ENCODE measurements at places on chromosomes 7 and 10.
A peak's percentile ranks its signal among the peaks of the same experiment; 100 is the strongest.

- DNase-seq: no peak
These were observed 395.2 kb downstream of the TFEC start for GRCh38 chr7:115635376-115635775.

DNA sequence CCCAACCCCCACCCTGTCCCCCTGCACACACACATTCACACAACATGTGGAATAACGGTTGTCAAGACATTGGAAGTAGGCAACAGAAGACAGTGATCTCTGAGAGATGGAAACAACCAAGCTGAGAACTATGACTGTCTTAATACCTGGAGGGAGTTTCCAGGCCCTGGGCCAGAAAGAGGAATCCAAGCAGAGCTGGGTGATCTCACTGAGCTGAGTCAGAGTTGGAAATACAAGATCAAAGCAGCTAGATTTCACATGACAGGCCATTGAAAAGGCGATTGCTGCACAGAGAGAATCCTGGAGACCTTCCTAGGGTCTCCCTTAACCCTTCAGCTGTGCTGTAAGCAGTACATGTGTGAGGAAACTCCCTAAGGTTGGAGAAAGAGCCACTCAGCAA is 165.8 kb upstream of the PRSS1 start:
- DNase-seq: no peak

GRCh38 chr10:12728494-12728893 is 273.0 kb downstream of the CCDC3 start:
- DNase-seq: no peak

GRCh38 chr10:127415116-127415515 is 134.0 kb upstream of the NPS start:
- no peak for DNase-seq

GRCh38 chr10:85665078-85665477 is 701.5 kb downstream of the GRID1 start:
- DNase-seq: no peak

- no peak for DNase-seq
These were observed 170.0 kb downstream of the PTEN start for GRCh38 chr10:88033385-88033784.

DNA sequence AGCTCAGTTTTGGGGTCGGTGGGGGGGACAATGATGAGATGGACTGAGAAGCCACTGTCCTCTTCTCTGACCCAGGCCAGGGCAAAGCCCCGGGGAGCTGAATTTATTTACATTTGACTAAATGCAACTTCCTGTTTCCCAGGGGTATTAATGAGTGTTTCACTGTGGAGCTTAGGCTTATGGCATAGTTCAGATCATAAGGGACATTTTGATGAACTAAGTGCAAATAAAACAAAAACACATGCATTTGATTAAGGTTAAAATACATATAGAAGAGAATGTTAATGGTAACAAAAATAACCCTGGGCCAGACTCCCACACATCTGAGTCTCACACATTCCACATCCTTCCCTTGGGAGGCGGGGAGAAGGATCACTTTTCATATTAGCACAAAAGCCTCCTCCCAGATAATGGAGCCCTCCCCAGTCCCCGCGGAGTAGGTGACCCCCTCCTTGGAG is 320.6 kb downstream of the FRMD4A start:
- DNase-seq: no peak

GRCh38 chr10:11286261-11286852 is 268.7 kb downstream of the CELF2 start:
- DNase-seq: no peak

GRCh38 chr10:117216611-117217195 is 19.4 kb downstream of the KCNK18 start:
- DNase-seq: no peak

- no peak for DNase-seq
These were observed 102.3 kb downstream of the DYNC1I1 start for GRCh38 chr7:95874541-95875265.

- DNase-seq: no peak
These were observed 578.8 kb downstream of the NRG3 start for GRCh38 chr10:82453678-82454293.

GRCh38 chr10:103709341-103709920 is 145.9 kb downstream of the SH3PXD2A start:
- DNase-seq: no peak

- no peak for DNase-seq
These were observed 22.4 kb downstream of the DIP2C start for GRCh38 chr10:667096-667495.

- DNase-seq: no peak
These were observed 21.1 kb upstream of the EZH2 start for GRCh38 chr7:148905093-148905666.

DNA sequence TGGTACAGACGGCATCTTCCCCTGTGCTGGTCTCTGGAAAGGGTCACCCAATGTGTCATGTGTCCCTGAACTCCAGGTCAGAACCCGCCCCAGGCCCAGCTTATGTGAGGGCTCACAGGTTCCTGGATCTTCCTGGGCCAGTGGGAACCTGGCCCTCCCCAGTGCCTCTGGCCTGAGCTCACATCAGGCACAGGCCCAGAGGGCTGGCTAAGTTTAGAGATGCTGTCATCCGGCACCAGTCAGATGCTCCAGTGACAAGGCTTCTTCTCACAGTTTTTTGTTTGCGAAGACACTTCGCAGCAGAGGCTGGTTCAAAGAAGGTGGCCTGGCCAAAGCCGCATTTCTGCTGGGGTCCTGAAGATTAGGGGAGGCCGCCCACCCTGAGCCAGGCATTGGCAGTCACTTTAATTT is 11.8 kb downstream of the CAMK2B start:
- DNase-seq: no peak

DNA sequence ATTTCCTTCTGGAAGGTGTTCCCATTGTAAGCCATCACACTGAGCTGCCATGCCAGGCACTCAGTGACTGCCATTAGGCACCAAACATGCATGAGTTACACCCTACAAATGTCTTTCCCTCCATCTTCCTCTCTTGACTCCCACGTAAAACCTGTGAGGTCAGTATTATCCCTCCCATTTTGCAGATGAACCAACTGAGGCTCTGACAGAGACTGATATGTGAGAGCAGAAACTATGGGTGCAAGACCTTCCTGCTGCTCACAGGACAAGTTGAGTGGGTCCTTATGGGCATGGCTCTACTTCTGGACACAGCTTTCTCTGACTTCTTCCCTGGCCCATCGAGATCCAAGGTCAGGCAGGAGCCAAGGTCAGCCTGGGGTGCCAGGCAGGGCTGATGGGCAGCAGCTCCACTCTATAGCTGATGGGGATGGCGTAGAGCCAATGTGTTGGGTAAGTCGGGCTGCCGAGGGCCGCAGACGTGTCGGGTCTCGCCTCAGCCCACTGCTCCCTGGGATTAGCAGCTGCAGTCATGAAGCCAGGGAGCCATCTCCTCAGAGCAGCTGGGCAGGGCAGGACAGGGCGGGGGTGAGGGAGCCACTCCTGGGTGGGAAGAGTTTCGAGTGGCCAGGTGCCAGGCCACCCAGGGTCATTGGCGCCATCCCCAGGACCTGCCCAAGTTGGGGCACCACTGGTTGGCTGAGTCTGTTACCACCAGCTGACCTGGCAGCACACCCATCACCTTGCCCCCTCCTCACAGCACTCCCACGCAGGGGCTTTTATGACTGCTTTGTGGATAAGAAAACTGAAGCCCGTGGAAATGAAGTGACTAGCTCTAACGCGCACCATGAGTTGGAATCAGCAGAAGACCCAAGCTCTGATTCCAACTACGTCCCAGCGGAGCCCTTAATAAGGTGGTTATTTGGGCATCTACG is 117.8 kb upstream of the ZMIZ1 start:
- no peak for DNase-seq

DNA sequence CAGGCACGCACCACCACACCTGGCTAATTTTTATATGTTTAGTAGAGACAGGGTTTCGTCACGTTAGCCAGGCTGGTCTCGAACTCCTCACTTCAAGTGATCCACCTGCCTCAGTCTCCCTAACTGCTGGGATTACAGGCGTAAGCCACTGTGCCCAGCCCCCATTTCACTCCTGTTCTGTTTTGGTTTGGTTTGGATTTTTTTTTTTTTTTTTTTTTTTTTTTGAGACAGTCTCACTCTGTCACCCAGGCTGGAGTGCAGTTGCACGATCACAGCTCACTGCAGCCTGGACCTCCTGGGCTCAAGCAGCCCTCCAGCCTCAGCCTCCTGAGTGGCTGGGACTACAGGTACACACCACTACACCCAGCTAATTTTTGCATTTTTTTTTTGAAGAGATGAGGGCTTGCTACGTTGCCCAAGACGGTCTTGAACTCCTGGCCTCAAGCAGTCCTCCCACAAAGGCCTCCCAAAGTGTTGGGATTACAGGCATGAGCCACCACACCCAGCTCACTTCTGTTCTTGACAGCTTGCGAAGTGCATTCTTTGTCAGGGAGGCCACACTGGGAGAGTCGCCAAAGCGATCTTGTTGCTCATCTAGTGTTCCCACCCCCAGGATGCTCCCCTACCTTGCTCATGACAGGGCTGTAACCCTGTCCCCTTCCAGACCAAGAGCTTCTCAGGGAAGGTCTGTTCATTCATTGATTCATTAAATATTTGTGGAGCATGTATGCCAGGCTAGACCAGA is 229.1 kb downstream of the CUX1 start:
- DNase-seq: no peak

GRCh38 chr7:128954830-128955802 is 17.4 kb downstream of the IRF5 start:
- no peak for DNase-seq

- DNase-seq: no peak
These were observed 351.1 kb upstream of the KLF6 start for GRCh38 chr10:4136121-4136520.

DNA sequence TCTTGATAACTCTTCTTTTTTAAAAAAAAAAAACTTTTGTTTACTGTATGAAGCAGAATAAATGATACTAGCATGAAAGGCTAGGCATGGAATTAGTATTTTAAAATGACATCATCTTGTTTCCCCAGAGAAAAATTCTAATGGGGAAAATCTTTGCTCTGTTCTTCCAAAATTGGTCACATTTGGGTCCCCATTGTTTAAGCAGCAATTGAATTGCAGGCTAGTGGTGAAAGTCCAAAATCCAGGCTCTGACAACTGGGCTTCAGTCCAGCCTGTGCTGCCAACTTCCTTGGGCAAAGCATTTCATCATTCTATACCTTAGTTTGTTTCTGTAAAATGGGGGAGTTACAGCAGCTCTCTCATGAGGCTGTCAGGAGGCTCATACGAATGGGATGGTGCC is 726.4 kb downstream of the KCNMA1 start:
- no peak for DNase-seq

DNA sequence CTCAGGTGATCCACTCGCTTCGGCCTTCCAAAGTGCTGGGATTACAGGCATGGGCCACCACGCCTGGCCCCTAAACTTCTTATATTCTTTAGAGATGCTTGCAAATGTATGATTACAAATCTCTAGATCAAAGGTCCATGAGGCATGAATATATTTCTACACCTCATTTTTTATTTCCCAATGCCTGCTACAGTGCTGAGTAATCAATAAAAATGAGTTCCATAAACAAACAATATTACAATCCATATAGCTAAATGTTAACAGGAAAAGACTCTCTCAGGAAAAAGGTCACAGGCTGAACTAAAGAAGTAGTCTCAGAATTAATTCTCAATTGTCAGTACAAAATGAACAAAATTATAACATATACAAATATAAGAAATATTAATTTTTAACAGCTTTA is 90.8 kb downstream of the LMBR1 start:
- no peak for DNase-seq

- no peak for DNase-seq
These were observed 167.8 kb upstream of the ASAH2 start for GRCh38 chr10:50419091-50419490.

- DNase-seq: no peak
These were observed 23.3 kb downstream of the LRRC20 start for GRCh38 chr10:70359017-70359550.

DNA sequence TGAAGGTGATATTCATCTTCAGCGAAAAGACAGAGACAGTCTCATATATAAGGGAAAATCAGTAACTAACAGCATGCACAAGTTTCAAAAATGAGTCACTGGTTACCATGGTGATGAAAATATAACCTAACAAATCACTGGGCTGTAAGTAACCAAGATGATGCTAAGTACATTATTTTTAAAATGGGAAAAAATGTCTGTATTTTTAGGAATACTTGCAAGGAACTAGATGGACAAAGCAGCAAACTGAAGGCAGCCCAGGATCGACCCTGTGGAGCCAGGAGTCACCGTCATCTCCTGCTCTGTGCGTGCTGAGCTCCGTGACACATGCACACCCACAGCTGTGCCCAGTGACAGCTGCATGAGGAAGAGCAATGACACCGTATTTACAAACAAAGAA is 137.3 kb downstream of the ELMO1 start:
- no peak for DNase-seq

GRCh38 chr10:77074104-77074624 is 563.4 kb downstream of the KCNMA1 start:
- DNase-seq: no peak

DNA sequence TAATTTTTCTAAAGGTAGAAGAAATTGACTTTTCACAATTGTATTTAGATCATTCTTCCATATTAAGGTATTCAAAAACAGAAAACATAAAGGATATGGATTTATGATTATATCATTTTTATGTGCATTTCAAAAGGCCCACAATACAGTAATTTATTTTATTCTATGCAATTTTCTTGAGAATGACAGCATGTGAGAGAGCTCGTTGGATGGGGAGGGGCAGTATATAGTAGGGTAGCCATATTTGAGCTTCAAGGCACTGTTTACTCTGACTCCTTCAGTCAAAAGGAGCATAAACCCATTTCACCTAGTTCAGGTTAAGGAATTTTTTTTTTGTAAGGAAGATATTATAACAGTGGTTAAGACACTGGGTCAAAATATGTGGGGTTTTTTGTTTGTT is 140.8 kb upstream of the KAT6B start:
- no peak for DNase-seq

DNA sequence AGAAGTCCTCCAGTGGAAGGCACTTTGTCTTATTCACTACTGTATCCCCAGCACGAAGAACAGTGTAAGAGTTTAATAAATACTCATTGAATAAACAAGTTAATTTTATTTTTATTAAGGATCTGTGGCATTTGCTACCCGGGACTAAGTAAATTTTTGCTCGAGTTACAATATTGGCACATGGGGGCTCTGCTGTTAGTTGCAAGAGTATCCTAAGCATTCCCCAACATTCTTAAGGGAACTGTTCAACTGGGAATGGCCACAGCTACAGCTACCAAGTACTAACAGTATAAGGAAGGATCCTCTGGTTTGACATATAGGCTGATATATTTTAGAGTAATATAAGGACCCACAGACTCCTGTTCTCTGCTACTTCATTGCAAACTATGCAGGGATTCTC is 8.7 kb upstream of the LRRTM3 start:
- DNase-seq: no peak

- peak; percentile 39 for DNase-seq
These were observed 114.9 kb downstream of the IPMK start for GRCh38 chr10:58152673-58153263.

- DNase-seq: no peak
These were observed 289.0 kb downstream of the SNX13 start for GRCh38 chr7:17651341-17651740.

- no peak for DNase-seq
These were observed 117.8 kb downstream of the TRRAP start for GRCh38 chr7:98996150-98996552.

All from LNCaP clone FGC (cell line).